GM23248 (cell line): ENCODE measurements at places on chromosomes 12 and 14. TPM values are rescaled to one million over a fixed set of nuclear protein-coding genes. Genes with fewer than 3 reads are reported as not detected.

NGB gene
- polyA plus RNA-seq: not detected in 2 replicates

RFLNA gene
- polyA plus RNA-seq: 0.86 and 1.2 TPM in 2 replicates

GPR132 gene
- not detected in 2 replicates for polyA plus RNA-seq

RNF212B gene
- not detected in 2 replicates for polyA plus RNA-seq

CNIH1 gene
- polyA plus RNA-seq: 259 and 275 TPM in 2 replicates

FAM186B gene
- polyA plus RNA-seq: 0.14 and 0.38 TPM in 2 replicates

CELA1 gene
- not detected in 2 replicates for polyA plus RNA-seq

SIX6 gene
- polyA plus RNA-seq: not detected in 2 replicates

IFI27 gene
- not detected in 2 replicates for polyA plus RNA-seq

MYH6 gene
- 0.80 TPM in 1 of 2 replicates, not detected in the other for polyA plus RNA-seq

IL23A gene
- 0.19 and 0.31 TPM in 2 replicates for polyA plus RNA-seq

PPP1R36 gene
- polyA plus RNA-seq: 1.8 and 2.0 TPM in 2 replicates

RNU4-1 gene
- 4.1 TPM in 1 of 2 replicates, not detected in the other for polyA plus RNA-seq

PELI2 gene
- polyA plus RNA-seq: 1.3 TPM in 2 replicates

TSHR gene
- not detected in 2 replicates for polyA plus RNA-seq

SYNE3 gene
- 1.2 TPM in 2 replicates for polyA plus RNA-seq

IQSEC3 gene
- polyA plus RNA-seq: 0.03 TPM in 1 of 2 replicates, not detected in the other

P2RX7 gene
- polyA plus RNA-seq: 0.15 and 0.53 TPM in 2 replicates

GALNT16 gene
- 0.59 and 0.86 TPM in 2 replicates for polyA plus RNA-seq

CDKL1 gene
- 2.2 and 2.9 TPM in 2 replicates for polyA plus RNA-seq

RPS6KA5 gene
- 0.54 and 0.61 TPM in 2 replicates for polyA plus RNA-seq

MANSC4 gene
- polyA plus RNA-seq: not detected in 2 replicates

EID3 gene
- 5.3 and 5.7 TPM in 2 replicates for polyA plus RNA-seq

SLC16A7 gene
- polyA plus RNA-seq: 14.0 and 15.7 TPM in 2 replicates

ADCY4 gene
- 0.20 and 0.38 TPM in 2 replicates for polyA plus RNA-seq

KRT78 gene
- not detected in 2 replicates for polyA plus RNA-seq

KRT6C gene
- polyA plus RNA-seq: not detected in 2 replicates

NTN4 gene
- polyA plus RNA-seq: 35.2 and 36.9 TPM in 2 replicates

MSI1 gene
- not detected in 2 replicates for polyA plus RNA-seq

P2RX2 gene
- not detected in 2 replicates for polyA plus RNA-seq

BMP4 gene
- polyA plus RNA-seq: not detected in 2 replicates

TXNRD1 gene
- 255 and 258 TPM in 2 replicates for polyA plus RNA-seq

SLC2A14 gene
- not detected in 2 replicates for polyA plus RNA-seq

ENDOU gene
- 0.10 TPM in 1 of 2 replicates, not detected in the other for polyA plus RNA-seq

HOXC6 gene
- polyA plus RNA-seq: 19.9 and 20.5 TPM in 2 replicates

FLRT2 gene
- polyA plus RNA-seq: 34.9 and 40.0 TPM in 2 replicates

CISTR gene
- polyA plus RNA-seq: not detected in 2 replicates

EMP1 gene
- polyA plus RNA-seq: 496 and 518 TPM in 2 replicates

KRT8 gene
- 17.5 and 19.8 TPM in 2 replicates for polyA plus RNA-seq

RPGRIP1 gene
- polyA plus RNA-seq: not detected in 2 replicates

ARHGDIB gene
- 10.4 and 13.4 TPM in 2 replicates for polyA plus RNA-seq

MRPS35 gene
- 65.6 and 66.7 TPM in 2 replicates for polyA plus RNA-seq

PSEN1 gene
- 46.3 and 46.6 TPM in 2 replicates for polyA plus RNA-seq

BEGAIN gene
- 0.60 and 0.65 TPM in 2 replicates for polyA plus RNA-seq

VRTN gene
- polyA plus RNA-seq: not detected in 2 replicates

CLEC9A gene
- not detected in 2 replicates for polyA plus RNA-seq

LRRC10 gene
- not detected in 2 replicates for polyA plus RNA-seq

TMEM63C gene
- polyA plus RNA-seq: not detected in 2 replicates

KLRC1 gene
- not detected in 2 replicates for polyA plus RNA-seq

CFAP251 gene
- polyA plus RNA-seq: 0.46 and 0.58 TPM in 2 replicates

LGALS3 gene
- polyA plus RNA-seq: 541 and 553 TPM in 2 replicates
